ENCODE measurements at places on chromosomes 7 and 10.

- no peaks in the 10 kb centered on the region for H3K27me3 ChIP-seq
- peaks cover 3% of the 10 kb centered on the region for H3K36me3 ChIP-seq
- no peak overlapping the region for H3K27ac ChIP-seq
- H3K4me1 ChIP-seq: no peaks in the 10 kb centered on the region
Observed at GRCh38 chr7:1494447-1494846, 9.7 kb downstream of the INTS1 start.

DNA sequence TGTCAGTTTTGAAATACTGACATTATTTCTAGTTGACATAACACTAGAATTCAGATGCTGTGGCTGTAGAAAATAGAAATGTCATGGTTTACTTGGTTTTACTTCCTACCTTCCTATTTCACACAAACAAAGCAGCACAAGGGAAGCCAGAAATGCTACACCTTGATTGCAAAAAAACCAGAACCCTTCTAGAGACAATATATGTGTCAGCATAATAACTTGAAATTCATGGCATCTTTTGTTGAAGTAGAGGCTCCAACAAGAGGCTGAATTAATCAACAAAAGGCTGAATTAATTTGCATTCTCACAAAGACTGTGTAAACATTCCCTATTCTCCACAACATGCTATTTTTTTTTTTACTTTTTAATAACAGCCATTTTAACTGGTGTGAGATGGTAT, 25.2 kb downstream of the ZNF117 start:
- no peaks in the 10 kb centered on the region for H3K4me1 ChIP-seq
- H3K36me3 ChIP-seq: no peaks in the 10 kb centered on the region
- no peaks in the 10 kb centered on the region for H3K27me3 ChIP-seq
- H3K27ac ChIP-seq: no peak overlapping the region

- no peak overlapping the region for H3K4me3 ChIP-seq
- H3K4me1 ChIP-seq: peaks cover 10% of the 10 kb centered on the region
- DNase-seq: no peak
- no peak overlapping the region for H3K27ac ChIP-seq
Observed at GRCh38 chr7:44460325-44460724, 30.1 kb downstream of the NUDCD3 start.

DNA sequence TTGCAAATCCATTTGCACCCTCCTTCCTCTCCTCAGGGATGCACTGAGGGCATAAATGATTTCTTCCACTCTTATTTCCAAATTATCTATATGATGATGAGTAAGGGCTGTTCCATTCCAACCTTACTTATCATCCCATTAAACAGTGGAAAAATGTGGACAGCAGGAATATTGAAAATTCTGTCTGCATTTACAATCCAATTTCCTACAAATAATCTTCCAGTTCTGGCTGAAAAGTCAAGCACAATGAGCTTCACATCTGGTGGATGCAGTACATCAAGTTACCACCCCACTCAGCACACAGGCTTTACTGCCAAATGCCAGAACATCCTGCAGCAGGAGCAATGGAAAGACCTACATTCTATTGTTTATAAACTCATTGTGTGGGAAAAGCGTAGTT, 345.0 kb upstream of the STEAP1 start:
- H3K27me3 ChIP-seq: no peaks in the 10 kb centered on the region
- no peak for DNase-seq
- H3K27ac ChIP-seq: no peak overlapping the region

DNA sequence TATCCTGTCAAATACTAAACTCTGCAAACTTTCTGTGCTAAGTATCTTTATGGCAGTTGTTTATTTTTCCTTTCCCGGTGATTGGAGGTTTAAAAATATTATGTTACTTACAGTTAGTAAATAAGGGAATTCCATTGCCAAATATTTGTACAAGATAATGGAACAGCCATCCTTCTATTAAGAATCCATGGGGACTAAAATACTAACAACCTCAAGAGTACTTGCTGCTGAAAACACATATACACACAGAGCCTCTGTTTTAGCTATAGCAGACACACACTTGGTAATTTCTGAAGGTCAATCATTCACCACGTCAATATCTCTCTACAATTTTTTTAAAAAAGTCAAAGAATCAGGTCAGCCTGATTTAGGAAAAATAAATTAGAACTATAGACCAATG, 32.4 kb downstream of the TSPAN12 start:
- H3K4me3 ChIP-seq: no peak overlapping the region
- H3K27ac ChIP-seq: no peak overlapping the region
- H3K4me1 ChIP-seq: no peaks in the 10 kb centered on the region
- DNase-seq: no peak
- no peaks in the 10 kb centered on the region for H3K27me3 ChIP-seq

DNA sequence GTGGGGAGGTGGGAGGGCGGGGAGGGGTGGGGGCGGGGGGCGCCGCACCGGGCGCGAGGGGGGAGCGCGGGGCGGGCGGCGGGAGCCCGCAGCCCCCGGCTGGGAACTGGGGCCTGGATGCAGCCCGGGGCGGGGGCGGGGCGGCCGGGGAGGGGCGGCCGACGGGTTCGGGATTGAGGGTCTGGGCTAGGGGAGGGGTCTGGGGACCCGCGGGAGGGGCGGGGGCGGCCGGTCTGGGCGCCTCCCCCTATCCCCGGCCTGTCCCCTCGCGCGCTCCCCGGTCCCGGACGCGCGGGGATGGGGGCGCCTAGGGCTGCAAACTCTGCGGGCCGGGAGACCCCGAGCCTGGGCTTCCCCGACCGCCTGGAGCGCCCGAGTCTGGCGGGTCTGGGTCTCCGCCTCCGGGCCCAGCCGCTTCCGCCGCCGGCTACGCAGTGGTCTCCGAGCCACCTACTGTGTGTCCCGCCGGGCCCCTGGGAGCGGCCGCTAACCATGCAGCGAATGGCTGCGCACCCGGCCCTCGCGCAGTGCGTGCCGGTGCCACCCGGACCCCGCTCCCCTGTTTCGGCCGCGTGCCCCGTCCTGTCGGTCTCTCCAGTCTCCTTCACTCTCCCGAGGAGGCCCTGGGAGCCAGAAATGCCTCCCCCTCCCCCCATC, 375 bp upstream of the FGF8 start:
- H3K4me1 ChIP-seq: peaks cover 17% of the 10 kb centered on the region
- no peaks in the 10 kb centered on the region for H3K36me3 ChIP-seq
- H3K27ac ChIP-seq: no peak overlapping the region
- H3K27me3 ChIP-seq: peaks cover 69% of the 10 kb centered on the region

DNA sequence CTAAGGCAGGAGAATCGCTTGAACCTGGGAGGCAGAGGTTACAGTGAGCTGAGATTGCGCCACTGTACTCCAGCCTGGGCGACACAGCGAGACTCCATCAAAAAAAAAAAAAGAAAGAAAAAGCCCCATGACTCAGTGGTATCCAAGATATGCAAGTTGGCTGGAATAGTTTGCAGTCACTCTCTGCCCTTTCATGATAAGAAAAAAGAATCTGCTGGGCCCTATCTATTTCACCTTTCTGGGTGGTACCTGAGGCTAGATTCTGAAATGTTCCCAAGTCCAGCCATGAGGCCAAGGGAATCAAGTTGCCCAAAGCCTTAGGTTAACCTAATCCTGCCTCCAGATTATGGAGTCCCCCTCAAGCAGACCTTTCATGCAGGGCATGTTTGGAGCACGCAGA, 24.3 kb downstream of the NKX2-3 start:
- no peak overlapping the region for H3K27ac ChIP-seq
- no peaks in the 10 kb centered on the region for H3K36me3 ChIP-seq
- H3K4me3 ChIP-seq: no peak overlapping the region
- DNase-seq: no peak
- no peaks in the 10 kb centered on the region for H3K4me1 ChIP-seq

DNA sequence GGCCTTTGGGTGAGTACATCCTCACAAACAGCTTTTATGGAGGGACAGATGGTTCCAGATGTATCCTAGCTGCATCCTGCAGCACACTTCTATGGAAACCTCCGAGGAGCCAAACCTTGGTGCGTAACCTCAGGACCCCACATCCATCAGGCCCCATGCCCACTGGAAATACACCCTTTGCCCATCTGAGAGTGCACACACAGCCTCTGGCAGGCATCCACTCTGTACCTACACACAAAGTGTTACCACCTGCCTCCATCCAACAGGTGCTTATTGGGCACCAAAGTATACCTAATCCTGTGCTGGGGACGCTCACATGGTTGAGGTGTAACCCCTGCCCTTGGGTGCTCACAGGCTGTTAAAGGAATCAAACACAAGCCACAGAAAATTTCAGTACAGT, 117.9 kb downstream of the ADCY1 start:
- H3K27ac ChIP-seq: no peak overlapping the region
- no peaks in the 10 kb centered on the region for H3K36me3 ChIP-seq
- peaks cover 17% of the 10 kb centered on the region for H3K4me1 ChIP-seq
- DNase-seq: no peak

DNA sequence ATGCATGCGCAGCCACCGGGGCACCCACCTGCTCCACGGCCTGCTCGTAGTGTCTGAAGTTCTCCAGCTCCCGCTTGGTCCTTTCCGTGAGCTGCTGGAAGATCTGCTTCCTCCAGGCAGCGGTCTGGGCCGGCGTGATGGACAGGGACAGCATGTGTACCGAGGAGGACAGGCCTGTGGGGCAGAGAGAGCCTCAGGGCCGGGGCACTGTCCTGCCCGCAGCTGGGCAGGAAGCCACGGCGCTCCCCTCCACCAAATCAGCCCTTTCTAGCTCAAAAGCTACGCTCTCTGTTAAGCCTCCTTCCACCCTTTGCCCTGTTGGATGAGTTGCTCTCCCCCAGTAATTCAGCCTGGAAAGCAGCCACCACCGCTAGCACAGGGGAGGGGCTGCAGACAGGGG, 19.2 kb downstream of the TECPR1 start:
- H3K36me3 ChIP-seq: no peaks in the 10 kb centered on the region
- no peak for DNase-seq
- no peaks in the 10 kb centered on the region for H3K4me1 ChIP-seq
- H3K4me3 ChIP-seq: no peak overlapping the region

DNA sequence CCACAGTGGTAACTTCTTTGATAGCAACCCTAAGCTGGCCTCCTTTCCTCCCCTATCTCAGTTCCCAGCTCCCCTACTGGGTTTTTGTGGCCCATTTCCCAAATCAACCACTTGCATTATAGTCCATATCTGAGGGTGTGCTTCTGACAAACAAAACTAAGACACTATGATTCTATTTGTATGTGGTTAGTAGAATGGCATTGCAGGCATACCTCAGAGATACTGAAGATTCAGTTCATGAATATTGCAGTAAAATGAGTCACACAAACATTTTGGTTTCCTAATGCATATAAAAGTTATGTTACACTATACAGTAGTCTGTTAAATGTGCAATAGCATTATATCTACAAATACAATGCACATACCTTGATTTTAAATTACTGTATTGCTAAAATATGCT, 15.4 kb upstream of the TMEM243 start:
- H3K36me3 ChIP-seq: no peaks in the 10 kb centered on the region
- DNase-seq: peak; percentile 22
- H3K27me3 ChIP-seq: peaks cover 7% of the 10 kb centered on the region
- H3K4me1 ChIP-seq: no peaks in the 10 kb centered on the region
- no peak overlapping the region for H3K27ac ChIP-seq
- H3K4me3 ChIP-seq: no peak overlapping the region

- no peaks in the 10 kb centered on the region for H3K36me3 ChIP-seq
- no peak overlapping the region for H3K27ac ChIP-seq
- no peak overlapping the region for H3K4me3 ChIP-seq
- H3K27me3 ChIP-seq: no peaks in the 10 kb centered on the region
- DNase-seq: no peak
Observed at GRCh38 chr10:77552252-77552651, 85.4 kb downstream of the KCNMA1 start.

GRCh38 chr10:29688230-29688661, 53.5 kb upstream of the SVIL start:
- no peak overlapping the region for H3K4me3 ChIP-seq
- no peak for DNase-seq
- H3K4me1 ChIP-seq: peaks cover 31% of the 10 kb centered on the region
- no peaks in the 10 kb centered on the region for H3K27me3 ChIP-seq

DNA sequence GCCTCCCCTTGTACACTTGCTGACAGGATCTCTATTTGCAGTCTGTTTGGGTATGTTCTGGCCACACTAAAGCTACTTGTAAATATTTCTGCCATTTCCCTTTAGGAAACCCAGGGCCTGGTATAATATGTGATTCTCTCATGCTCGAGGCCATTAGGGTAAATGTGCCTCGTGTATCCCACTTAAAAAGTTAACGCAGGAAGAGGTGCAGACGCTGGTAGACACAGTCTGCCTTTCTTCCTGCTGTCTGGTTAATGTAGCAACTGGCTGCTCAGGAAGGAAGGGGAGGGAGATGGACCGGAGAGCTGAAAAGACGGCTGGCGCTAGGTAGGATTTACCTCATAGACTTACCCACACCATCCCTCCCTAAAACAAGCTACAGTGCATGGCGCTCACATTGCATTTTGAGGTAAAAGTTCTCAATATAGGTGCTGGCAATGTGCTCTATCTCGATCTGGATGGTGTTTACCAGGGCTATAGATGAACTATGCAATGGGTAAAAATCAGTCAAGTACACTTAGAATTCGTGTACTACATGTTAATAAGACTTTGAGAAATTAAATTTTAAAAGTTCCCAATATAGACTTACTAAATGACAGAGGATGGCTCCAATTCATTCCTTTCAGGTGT, 125.9 kb downstream of the JAZF1 start:
- no peaks in the 10 kb centered on the region for H3K27me3 ChIP-seq
- no peaks in the 10 kb centered on the region for H3K36me3 ChIP-seq
- H3K4me3 ChIP-seq: no peak overlapping the region
- no peak overlapping the region for H3K27ac ChIP-seq
- no peak for DNase-seq

GRCh38 chr10:112397592-112397991, 23.7 kb downstream of the ACSL5 start:
- no peak overlapping the region for H3K4me3 ChIP-seq
- H3K36me3 ChIP-seq: no peaks in the 10 kb centered on the region
- H3K27ac ChIP-seq: no peak overlapping the region
- H3K27me3 ChIP-seq: peaks cover 16% of the 10 kb centered on the region
- no peak for DNase-seq
- H3K4me1 ChIP-seq: no peaks in the 10 kb centered on the region

GRCh38 chr10:18906636-18907035, 142.0 kb upstream of the MALRD1 start:
- no peak overlapping the region for H3K27ac ChIP-seq
- H3K4me1 ChIP-seq: no peaks in the 10 kb centered on the region
- no peaks in the 10 kb centered on the region for H3K27me3 ChIP-seq
- DNase-seq: peak; percentile 29
- no peak overlapping the region for H3K4me3 ChIP-seq
- no peaks in the 10 kb centered on the region for H3K36me3 ChIP-seq

DNA sequence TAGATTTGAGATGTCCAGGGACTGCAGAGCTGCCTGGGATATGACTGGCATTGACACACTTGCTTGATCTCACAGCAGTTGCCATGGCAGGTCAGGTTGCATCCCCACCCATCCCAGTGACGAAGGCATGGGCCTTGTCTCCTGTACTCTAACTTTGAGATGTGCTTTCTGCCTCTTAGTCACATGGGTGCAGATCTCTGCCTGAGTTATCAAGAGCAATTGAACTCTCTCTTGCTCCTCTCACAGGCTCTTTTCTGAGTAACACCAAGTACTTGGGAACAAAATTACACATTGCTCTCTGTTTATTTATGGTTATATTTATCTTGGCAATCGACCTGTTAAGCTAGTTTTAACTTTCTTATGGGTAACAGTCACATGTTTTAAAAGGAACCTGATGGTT, 237.3 kb downstream of the NSUN6 start:
- H3K4me3 ChIP-seq: no peak overlapping the region
- no peaks in the 10 kb centered on the region for H3K36me3 ChIP-seq
- no peak for DNase-seq
- no peak overlapping the region for H3K27ac ChIP-seq
- H3K27me3 ChIP-seq: no peaks in the 10 kb centered on the region

GRCh38 chr7:107867858-107868466, 23.0 kb upstream of the DLD start:
- H3K27ac ChIP-seq: no peak overlapping the region
- no peaks in the 10 kb centered on the region for H3K4me1 ChIP-seq
- no peaks in the 10 kb centered on the region for H3K36me3 ChIP-seq
- no peak overlapping the region for H3K4me3 ChIP-seq
